SK-N-MC (cell line): ENCODE measurements at places on chromosomes 1 and 21.

DNA sequence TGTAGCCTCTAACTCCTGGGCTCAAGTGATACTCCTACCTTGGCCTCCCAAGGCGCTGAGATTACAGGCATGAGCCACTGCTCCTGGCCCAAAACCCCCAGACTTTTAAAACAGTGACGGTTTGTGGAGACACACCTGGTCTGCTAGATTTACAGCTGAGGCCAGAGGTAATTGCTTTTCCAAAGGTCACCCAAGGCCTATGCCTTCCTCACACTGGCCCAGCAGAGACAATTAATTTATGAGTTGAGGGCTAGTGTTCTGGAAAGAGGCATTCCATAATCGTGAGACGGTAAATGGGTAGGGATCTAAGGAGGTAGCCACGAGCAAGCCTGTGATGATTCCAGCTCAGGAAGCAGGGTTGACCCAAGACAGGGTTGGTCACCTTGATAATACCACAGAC is 12.4 kb upstream of the PARP1 start:
- DNase-seq: no peak

DNA sequence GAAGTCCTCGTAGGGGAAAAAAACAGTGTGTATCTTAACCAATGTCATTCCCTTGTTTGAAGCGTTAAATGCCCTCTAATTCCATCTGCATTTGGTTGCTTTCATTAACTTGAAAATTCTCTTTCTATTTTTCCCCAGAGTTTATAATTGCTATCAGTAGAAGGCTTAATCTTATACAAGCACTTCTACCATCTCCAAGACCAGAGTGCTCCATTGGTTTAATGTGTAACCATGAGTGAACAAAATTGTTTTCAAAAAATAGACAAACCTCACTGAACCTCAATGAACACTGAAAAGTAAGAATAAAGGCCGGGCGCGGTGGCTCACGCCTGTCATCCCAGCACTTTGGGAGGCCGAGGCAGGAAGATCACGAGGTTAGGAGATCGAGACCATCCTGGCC is 141.3 kb downstream of the RGS7 start:
- DNase-seq: no peak

DNA sequence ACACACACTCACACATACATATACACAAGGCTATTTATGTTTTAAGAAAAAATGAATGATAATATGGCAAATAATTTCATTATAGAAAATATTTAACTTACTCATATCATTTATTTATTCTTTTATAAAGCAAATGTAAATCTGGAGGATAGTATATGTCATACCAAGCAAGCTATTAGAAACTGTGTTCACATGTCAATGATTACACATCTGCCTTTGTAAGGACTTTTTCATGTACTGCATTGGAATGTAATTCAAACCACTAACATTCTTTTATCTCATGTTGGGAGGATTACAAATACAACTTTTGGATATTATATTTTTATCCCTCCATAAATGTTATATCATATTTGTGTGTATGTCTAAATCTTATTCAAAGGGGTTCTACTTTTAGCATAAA is 1887.4 kb downstream of the NCAM2 start:
- no peak for DNase-seq

DNA sequence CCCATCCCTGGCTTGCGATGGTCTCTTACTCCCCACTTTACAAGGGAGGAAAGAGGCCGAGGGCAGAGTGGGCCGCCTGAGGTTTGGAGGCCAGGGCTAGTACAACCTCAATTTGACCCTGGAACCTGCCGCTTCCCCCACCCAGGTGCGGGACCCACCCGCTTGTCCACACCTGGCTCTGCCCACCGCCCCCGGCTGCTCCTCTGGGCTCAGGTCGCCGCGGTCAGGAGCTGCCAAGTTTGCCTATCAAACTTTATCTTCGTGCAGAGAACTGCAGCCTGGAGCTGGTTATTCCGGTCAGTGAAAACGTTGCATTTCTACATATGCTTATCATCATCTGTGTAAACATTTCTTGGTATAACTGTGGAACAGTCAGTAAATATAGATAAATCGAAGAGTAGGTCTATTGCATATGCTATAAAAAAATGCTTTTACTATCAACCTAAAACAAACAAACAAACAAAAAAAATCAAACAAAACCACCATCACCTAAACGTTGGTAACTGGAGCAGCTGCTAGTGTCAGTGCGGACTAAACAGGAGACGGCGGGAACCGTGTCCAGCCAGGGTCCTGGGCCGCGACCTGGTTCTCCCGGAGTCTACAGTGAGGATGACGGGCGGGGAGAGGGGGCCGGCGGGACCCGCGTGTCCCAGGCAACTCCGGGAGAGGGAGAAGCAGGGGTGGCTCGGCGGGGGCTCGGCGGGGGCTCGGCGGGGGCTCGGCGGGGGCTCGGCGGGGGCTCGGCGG is 906 bp upstream of the ADARB1 start:
- DNase-seq: no peak

DNA sequence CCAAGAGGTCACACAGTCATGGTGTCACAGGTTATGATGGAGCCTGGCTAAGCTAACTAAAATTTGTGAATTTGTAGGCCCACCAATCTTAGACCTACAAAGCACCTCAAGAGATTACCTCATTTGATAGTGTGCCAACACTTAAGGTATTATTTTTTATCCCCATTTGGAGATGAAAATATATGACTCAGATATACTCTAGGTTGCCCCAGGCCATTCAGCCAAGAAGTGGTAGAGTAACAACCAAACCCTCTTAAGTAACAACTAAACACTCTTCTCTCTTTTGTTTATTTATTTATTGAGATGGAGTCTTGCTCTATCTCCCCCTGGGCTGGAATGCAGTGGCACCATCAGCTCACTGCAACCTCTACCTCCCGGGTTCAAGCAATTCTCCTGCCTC is 14.3 kb downstream of the NPL start:
- DNase-seq: no peak

DNA sequence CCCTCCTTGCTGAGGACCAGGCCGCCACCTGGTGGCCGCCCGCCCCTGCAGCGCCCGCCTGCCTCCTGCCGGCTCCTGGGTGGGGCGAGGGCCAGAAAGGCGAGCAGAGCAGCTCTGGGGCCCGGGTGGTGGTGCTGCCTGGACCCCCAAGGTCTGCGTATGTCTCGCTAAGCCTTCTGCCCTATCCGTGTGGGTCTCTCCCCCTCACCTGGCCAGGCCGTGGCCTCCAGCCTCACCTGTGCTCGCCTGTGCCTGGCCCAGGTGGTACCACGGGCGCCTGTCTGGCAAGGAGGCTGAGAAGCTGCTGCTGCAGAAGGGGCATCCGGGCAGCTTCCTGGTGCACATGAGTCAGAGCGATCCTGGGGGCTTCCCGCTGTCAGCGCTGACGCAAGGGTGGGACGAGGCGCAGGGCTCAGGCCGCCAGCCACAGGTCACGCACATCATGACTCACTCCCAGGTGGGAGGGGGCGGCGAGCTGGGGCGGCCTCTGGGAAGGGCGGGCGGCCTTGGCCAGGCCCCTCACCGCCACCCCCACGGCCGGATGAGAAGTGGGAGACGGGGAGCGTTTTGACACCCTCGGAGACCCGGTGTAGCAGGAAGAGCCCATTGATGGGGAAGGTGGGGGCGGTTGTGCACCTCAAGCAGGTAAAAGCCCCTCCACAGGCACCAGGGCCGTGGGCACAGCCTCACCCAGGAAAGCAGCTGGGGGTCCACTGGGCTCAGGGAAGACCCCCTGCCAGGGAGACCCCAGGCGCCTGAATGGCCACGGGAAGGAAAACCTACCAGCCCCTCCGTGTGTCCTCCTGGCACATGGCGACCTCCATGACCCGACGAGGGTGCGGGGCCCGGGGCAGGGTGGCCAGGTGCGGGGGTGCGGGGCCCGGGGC is 9.9 kb downstream of the RNF223 start:
- DNase-seq: no peak

- DNase-seq: no peak
These were observed 40.6 kb downstream of the OPTC start for GRCh38 chr1:203534526-203534925.

DNA sequence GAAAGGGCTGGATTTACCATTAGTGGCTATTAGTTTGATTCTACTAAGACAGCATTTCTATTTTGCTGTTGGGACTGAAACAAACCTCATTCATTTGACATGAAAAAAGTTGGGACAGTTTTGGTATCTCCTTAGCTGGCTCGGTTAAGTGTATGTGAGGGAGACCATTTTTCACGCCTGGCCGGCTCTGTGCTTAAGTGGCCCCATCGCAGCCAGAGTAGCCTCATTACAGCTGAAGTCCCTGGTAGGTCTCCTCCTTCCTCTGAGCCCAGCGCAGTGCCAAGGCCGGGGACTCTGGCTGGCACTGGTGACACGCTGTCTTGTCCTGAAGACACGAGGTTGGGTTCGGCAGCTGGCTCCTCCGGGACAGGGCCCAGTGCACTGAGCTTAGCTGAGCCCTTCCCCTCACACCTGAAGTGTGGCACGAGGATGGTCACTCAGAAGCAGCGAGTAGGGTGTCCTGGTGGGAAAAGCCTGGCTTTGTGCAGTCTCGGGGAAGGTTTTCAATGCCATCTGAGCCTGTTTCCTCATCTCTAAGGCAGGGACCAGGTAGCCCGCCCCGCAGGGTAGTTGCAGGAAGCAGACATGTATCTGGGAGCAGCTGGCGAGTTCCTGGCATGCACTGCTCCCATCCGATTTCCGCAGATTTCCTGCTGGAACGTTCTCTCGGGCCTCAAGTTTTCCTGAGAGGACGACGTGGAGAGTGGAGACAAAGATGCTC is 196.5 kb downstream of the DYRK1A start:
- DNase-seq: no peak

GRCh38 chr1:201347498-201348210 is 29.8 kb downstream of the TNNT2 start:
- DNase-seq: no peak

DNA sequence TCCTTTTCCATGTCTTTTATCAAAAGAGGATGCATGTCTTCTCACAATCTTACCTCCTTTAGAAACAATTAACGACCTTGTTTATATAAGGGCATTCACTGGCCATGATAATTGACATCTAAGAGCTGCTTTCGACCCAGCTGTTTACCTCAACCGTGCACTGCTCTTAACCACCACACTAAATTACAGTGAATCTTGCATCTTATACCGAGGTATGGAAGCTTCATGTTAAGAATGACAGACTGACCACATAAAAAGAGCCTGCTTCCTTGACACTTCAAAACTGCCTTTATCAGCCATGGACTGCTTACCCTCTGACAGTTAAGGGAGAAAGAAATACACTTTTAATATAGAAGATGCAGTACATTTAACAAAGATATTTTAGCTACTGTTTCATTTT is 301.7 kb upstream of the LYPLAL1 start:
- no peak for DNase-seq
